MG63 (cell line): ENCODE measurements at places on chromosomes 1 and 21. TPM values are rescaled to one million over a fixed set of nuclear protein-coding genes. Genes with fewer than 3 reads are reported as not detected.

GRCh38 chr1:204321051-204321450 lies 38.7 kb downstream of the PLEKHA6 start:
- DNase-seq = no peak

DNA sequence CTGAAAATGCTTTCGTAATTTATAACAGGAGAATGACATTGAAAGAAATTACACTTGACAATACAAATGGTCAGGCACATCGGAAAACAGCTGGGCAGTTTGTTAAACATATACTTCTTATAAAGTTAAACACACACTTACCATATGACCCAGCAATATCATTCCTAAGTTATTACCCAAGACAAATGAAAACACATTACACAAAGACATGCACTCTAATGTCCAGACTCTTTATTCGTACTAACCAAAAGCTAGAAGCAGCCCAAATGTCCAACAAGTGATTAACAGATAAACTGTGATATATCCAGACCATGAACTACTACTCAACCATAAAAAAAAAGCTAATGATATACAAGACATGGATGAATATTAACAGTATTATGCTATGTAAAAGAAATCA lies 8.5 kb downstream of the AKT3 start:
- DNase-seq = no peak

- DNase-seq = no peak
Observed at GRCh38 chr1:187646536-187647107, 817.9 kb downstream of the PLA2G4A start.

DNA sequence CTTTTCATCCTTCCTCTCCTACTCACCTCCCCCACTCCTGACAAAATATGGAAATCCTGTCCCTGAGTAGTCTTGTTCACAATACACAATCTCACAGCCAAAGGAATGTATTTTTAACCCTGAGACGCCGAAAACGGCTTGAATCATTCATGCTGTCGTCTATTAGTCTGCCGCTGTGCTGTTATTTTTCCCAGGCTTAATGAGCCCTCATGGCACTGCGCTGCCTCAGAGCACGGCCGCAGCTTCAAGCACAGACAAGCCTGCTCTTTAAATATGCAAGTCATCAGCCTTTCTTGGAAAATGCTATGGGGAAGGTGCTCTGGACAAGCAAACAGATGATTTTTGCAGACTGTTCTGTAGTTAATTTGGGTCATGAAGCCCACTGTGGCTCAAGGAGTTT lies 302.7 kb downstream of the DISC1 start:
- DNase-seq = peak; percentile 67

GRCh38 chr1:107339775-107340174 lies 198.9 kb downstream of the NTNG1 start:
- DNase-seq = no peak

The TSPEAR gene
- not detected in 2 replicates for total RNA-seq
